ENCODE measurements at places on chromosomes 1 and 21.

GRCh38 chr1:41241749-41242341 is at the start of gene SCMH1:
Gene SCMH1 (minus strand): TSS chr1:41242306. CDS start chr1:41186133, 56,173 bp downstream.
- H3K27ac ChIP-seq = no peak within 1 kb of the TSS
- H3K4me3 ChIP-seq = peak within 1 kb of the TSS; percentile 81
- DNase-seq = peak; percentile 70
- no peaks in the 10 kb centered on the region for H3K36me3 ChIP-seq

- H3K27ac ChIP-seq = no peak overlapping the region
- H3K36me3 ChIP-seq = no peaks in the 10 kb centered on the region
- DNase-seq = peak; percentile 21
- no peak overlapping the region for H3K4me3 ChIP-seq
- H3K27me3 ChIP-seq = no peaks in the 10 kb centered on the region
- H3K4me1 ChIP-seq = no peaks in the 10 kb centered on the region
These were observed 37.5 kb upstream of the HOOK1 start for GRCh38 chr1:59776960-59777852.

DNA sequence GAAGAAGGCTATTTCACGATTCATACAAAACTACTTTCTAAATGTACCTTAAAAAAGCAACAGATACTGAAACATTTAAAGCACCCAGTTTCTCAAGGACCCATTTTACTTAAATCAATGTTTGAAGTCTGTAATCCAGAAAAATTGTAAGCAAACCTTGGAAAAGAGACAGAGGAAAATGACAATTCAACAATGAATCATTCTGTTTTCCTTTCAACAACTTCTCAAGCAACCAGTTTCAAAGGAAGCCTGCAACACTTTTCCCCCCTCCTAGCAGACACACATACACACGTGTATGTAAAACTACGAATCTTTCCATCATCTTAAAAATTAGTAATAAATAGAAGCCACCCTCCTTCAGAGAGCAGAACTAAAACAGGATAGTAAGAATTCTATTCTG is 1.2 kb downstream of the RERE start:
- peaks cover 48% of the 10 kb centered on the region for H3K4me1 ChIP-seq
- H3K4me3 ChIP-seq = peak overlapping the region; percentile 88
- no peaks in the 10 kb centered on the region for H3K27me3 ChIP-seq
- H3K27ac ChIP-seq = peak overlapping the region; percentile 69

GRCh38 chr1:202259705-202260104 is 66.1 kb downstream of the LGR6 start:
- H3K27me3 ChIP-seq = peaks cover 3% of the 10 kb centered on the region
- DNase-seq = peak; percentile 5
- no peaks in the 10 kb centered on the region for H3K36me3 ChIP-seq
- H3K27ac ChIP-seq = no peak overlapping the region

DNA sequence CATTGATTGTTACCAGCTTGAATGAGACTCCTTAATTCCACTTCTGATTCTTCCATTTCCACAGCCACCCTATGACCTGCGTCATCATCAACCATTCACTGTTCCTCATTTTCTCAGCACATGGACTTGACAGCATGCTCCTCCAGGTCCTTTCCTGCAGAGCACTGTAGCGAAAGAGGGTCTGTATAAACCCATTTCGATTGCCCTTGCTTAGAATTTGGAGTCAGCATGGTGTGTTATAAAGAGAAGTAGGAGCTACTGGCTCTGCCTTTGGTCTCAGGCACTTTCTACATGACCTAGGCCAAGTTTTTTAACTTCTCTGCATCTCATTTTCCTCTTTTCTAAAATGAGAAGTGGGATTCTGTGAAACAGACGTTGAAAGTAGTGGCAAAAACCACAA is 133.8 kb downstream of the AK5 start:
- H3K27ac ChIP-seq = no peak overlapping the region
- H3K27me3 ChIP-seq = no peaks in the 10 kb centered on the region
- H3K4me3 ChIP-seq = no peak overlapping the region
- DNase-seq = no peak

- no peak for DNase-seq
- H3K4me3 ChIP-seq = no peak overlapping the region
- H3K27me3 ChIP-seq = no peaks in the 10 kb centered on the region
These were observed 5.2 kb downstream of the NPPA start for GRCh38 chr1:11842154-11843041.

GRCh38 chr1:245416781-245417180 is 262.0 kb downstream of the KIF26B start:
- no peak for DNase-seq
- no peak overlapping the region for H3K27ac ChIP-seq
- peaks cover 4% of the 10 kb centered on the region for H3K4me1 ChIP-seq
- H3K4me3 ChIP-seq = no peak overlapping the region
- H3K36me3 ChIP-seq = no peaks in the 10 kb centered on the region
- no peaks in the 10 kb centered on the region for H3K27me3 ChIP-seq
